Fibroblast of lung (primary cell): ENCODE measurements at places on chromosomes 1 and 21. TPM values are rescaled to one million over a fixed set of nuclear protein-coding genes. Genes with fewer than 3 reads are reported as not detected.

GRCh38 chr1:207025146-207025880, 7.2 kb downstream of the C1orf116 start:
- peak; percentile 13 for DNase-seq
- H3K36me3 ChIP-seq, result no peaks in the 10 kb centered on the region
- no peaks in the 10 kb centered on the region for H3K27me3 ChIP-seq

GRCh38 chr1:233859446-233859845, 45.0 kb upstream of the SLC35F3 start:
- H3K27me3 ChIP-seq, result no peaks in the 10 kb centered on the region
- H3K27ac ChIP-seq, result no peak overlapping the region
- no peak for DNase-seq
- no peaks in the 10 kb centered on the region for H3K36me3 ChIP-seq
- no peaks in the 10 kb centered on the region for H3K4me1 ChIP-seq

GRCh38 chr1:93909146-93910050, at the start of gene GCLM:
Gene GCLM, minus strand, starts transcription at chr1:93909430. Its CDS starts 267 bp downstream, at chr1:93909163.
- H3K4me3 ChIP-seq, result peak within 1 kb of the TSS; percentile 83
- H3K27me3 ChIP-seq, result no peaks in the 10 kb centered on the region
- H3K4me1 ChIP-seq, result peaks cover 3% of the 10 kb centered on the region
- DNase-seq, result peak; percentile 93
- peak within 1 kb of the TSS; percentile 46 for H3K27ac ChIP-seq

- no peak overlapping the region for H3K4me3 ChIP-seq
- H3K36me3 ChIP-seq, result no peaks in the 10 kb centered on the region
- no peaks in the 10 kb centered on the region for H3K4me1 ChIP-seq
- DNase-seq, result no peak
- H3K27ac ChIP-seq, result no peak overlapping the region
These were observed 20.7 kb downstream of the FNBP1L start for GRCh38 chr1:93468662-93469061.

- no peaks in the 10 kb centered on the region for H3K36me3 ChIP-seq
- H3K27ac ChIP-seq, result no peak overlapping the region
- H3K4me3 ChIP-seq, result no peak overlapping the region
- H3K4me1 ChIP-seq, result peaks cover 5% of the 10 kb centered on the region
These were observed 115.3 kb downstream of the RUNX1 start for GRCh38 chr21:34933609-34934335.

Gene F13B
- total RNA-seq, result not detected in 2 replicates

GRCh38 chr1:95094923-95095322, 22.2 kb upstream of the ALG14 start:
- H3K36me3 ChIP-seq, result no peaks in the 10 kb centered on the region
- no peak overlapping the region for H3K27ac ChIP-seq
- no peaks in the 10 kb centered on the region for H3K27me3 ChIP-seq
- no peak for DNase-seq

Gene ICOSLG
- total RNA-seq, result under 0.01 TPM in 2 replicates

DNA sequence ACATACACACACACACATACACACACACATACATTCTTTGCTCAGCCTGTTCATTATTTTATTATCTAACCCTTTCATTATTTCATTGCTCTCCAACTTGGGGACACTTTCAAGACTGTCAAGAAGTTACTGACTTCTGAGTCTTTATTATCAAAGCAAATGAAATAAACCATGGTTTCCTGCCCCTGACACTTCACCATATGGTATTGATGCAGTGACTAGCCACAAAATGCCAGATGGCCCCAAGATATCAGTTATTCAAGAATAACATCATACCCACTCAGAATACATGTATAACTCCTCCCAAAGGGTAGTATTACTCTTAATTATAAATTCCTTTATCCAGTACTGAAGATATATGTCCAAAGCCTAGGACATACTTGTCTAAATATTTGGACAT, 197.3 kb downstream of the MRPL39 start:
- H3K27me3 ChIP-seq, result no peaks in the 10 kb centered on the region
- no peaks in the 10 kb centered on the region for H3K4me1 ChIP-seq
- H3K4me3 ChIP-seq, result no peak overlapping the region
- no peak overlapping the region for H3K27ac ChIP-seq
- no peaks in the 10 kb centered on the region for H3K36me3 ChIP-seq
- no peak for DNase-seq

GRCh38 chr1:46490656-46491442, 1.2 kb downstream of the DMBX1 start:
- H3K4me3 ChIP-seq, result no peak overlapping the region
- H3K27me3 ChIP-seq, result peaks cover 70% of the 10 kb centered on the region
- no peak overlapping the region for H3K27ac ChIP-seq
- H3K36me3 ChIP-seq, result no peaks in the 10 kb centered on the region
- DNase-seq, result peak; percentile 19
- H3K4me1 ChIP-seq, result no peaks in the 10 kb centered on the region

DNA sequence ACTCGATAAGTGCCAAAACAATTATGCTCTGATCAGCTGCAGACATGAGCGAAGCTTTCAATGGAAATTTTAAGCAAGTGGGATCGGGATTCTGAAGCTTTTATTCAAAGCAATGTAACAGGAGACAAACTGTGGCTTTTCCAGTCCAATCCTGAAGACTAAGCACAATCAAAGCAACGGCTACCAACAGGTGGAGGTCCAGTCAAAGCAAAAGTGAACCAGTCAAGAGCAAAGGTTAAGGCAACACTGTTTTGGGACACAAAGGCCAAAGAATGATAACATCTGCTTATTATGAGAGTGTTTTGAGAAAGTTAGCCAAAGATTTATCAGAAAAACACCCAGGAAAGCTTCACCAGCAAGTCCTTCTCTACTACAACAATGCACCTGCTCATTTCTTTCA, 170.1 kb downstream of the SEC16B start:
- peaks cover 4% of the 10 kb centered on the region for H3K27me3 ChIP-seq
- H3K36me3 ChIP-seq, result no peaks in the 10 kb centered on the region
- no peak for DNase-seq
- H3K27ac ChIP-seq, result no peak overlapping the region
- no peak overlapping the region for H3K4me3 ChIP-seq

GRCh38 chr1:115862403-115862802, 21.5 kb upstream of the NHLH2 start:
- DNase-seq, result no peak
- no peak overlapping the region for H3K4me3 ChIP-seq
- no peaks in the 10 kb centered on the region for H3K36me3 ChIP-seq
- no peaks in the 10 kb centered on the region for H3K4me1 ChIP-seq
- peaks cover 2% of the 10 kb centered on the region for H3K27me3 ChIP-seq

DNA sequence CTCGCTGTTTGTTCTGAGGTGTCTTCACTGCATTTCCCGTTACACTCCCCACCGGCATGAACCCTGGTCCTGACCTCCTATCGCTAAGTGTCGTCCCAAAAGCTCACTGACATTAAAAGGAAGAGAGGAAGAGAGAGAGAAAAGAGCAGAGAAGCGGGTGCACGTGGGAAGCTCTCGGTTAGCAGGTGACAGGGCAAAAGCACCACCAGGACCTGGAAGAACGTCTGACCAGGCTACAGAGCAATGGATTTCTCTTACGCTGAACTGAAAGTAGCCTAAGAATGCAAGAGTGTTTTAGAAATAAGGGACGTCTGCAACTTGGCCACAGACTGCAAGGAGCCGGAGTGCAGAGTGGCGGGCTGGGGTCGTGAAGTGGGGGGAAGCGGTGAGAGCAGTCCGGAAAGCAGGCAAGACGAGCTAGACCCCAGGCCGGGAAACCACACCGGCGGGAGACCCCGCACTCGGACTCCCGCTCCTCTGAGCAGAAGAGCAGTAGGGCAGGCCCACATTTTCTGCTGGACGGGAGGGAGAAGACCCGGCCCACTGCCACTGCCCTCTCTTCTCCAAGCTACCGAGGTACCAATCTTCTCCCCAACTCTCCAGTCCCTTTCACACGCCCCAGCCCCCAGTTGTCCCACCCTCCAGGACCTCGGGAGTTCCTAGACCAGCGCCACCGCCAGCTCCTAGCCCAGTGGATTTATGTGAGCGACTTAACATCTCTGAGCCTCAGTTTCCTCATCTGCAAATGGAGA, 8.3 kb upstream of the MPZL1 start:
- no peaks in the 10 kb centered on the region for H3K4me1 ChIP-seq
- no peaks in the 10 kb centered on the region for H3K27me3 ChIP-seq
- peak; percentile 37 for DNase-seq
- H3K36me3 ChIP-seq, result no peaks in the 10 kb centered on the region

Gene RALGPS2
- 59.6 and 69.7 TPM in 2 replicates for total RNA-seq

DNA sequence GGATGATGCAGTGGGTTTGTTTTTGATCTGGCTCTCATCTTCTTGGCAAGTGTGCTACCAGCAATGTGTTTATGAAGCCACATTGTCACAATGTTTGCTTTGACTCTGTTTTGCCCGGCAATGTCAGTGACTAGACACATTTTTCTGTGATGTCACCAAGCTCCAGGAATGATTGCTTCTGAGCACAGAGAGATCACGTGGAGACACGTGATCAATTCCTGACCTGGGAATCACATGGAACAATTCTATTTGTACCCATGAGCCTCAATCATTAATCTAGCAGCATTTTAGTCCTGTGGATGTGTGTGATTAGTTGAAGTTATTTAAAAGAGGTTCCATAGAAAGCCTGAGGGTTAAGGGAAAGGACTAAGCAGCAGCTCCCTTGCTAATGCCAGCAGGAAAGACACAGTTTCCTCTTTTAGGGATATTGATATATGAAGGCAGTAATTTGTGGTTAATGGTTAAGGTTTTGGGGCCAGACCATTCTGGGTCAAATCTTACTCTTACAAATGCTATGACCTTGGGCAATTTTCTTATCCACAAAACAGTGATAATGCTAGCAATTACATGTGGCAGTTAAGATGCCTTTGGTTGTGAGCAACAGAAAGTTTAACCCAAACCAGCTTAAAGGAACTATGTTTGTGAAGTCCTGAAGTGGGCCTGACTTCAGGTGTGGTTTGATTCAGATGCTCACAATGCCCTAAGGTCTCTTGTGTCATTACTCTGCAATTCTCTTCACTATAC, 59.0 kb downstream of the FASLG start:
- H3K27me3 ChIP-seq, result no peaks in the 10 kb centered on the region
- H3K36me3 ChIP-seq, result no peaks in the 10 kb centered on the region
- DNase-seq, result peak; percentile 49
- peaks cover 2% of the 10 kb centered on the region for H3K4me1 ChIP-seq

DNA sequence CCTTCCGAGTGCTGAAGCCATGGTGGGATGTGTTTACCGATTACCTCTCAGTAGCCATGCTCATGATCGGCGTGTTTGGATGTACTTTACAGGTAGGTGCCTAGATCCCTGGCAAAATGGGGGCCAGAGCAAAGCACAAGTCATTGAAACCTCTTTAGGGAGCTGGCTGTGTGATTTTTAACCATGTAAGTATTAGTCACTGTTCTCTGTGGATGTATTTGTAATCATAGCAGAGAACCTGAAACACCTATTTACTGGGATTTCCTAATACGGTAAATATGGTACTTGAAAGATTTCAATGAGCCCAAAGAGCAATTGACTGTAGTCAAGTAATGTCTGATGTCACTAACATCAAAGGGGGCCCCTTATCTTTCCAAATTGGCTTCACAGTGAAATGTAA, 53.6 kb downstream of the LRRC8C start:
- no peak overlapping the region for H3K4me3 ChIP-seq
- no peaks in the 10 kb centered on the region for H3K4me1 ChIP-seq
- H3K27me3 ChIP-seq, result no peaks in the 10 kb centered on the region
- H3K36me3 ChIP-seq, result no peaks in the 10 kb centered on the region

Gene MYBPH
- total RNA-seq, result 0.17 and 0.26 TPM in 2 replicates

DNA sequence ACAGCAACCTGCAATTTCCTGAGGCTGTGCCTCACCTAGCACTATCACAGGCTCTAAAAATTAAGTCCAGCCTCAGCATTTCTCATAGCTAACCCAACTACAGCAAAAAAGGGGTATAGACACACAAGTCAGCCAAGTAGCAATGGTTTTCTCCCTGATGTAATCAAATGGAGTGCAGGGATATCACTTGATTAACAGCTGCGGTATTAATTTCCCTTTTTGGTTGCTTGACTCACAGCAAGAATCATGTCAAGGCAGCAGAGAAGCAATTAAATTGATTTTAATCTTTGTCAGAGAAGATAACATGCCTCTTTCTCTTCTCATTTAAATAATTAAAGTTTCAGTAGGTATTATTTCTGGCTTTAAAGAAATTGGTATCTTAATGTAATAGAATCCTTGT, 278.9 kb downstream of the RWDD3 start:
- no peaks in the 10 kb centered on the region for H3K27me3 ChIP-seq
- DNase-seq, result no peak
- H3K36me3 ChIP-seq, result no peaks in the 10 kb centered on the region
- no peak overlapping the region for H3K27ac ChIP-seq
- no peaks in the 10 kb centered on the region for H3K4me1 ChIP-seq
- no peak overlapping the region for H3K4me3 ChIP-seq

DNA sequence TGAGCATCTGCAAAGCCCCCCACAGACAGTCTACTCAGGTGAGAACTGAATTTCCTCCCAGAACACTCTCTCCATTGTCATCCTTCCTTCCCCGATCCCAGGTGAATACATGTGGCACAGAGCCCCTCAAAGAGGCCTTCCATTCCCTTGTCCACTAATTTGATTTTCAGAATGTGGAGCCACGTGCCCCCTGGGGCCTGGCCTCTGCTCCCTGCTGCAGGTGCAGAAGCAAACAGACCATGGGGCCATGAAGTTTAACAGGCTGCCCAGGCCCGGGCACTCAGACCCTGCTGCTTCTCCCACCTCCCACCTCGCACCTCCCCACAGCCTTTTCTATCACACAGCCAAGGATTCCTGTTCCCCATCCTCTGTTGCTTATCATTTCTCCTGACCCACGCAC, 243.8 kb upstream of the RAB4A start:
- DNase-seq, result no peak
- no peak overlapping the region for H3K27ac ChIP-seq
- no peak overlapping the region for H3K4me3 ChIP-seq
- H3K27me3 ChIP-seq, result no peaks in the 10 kb centered on the region

DNA sequence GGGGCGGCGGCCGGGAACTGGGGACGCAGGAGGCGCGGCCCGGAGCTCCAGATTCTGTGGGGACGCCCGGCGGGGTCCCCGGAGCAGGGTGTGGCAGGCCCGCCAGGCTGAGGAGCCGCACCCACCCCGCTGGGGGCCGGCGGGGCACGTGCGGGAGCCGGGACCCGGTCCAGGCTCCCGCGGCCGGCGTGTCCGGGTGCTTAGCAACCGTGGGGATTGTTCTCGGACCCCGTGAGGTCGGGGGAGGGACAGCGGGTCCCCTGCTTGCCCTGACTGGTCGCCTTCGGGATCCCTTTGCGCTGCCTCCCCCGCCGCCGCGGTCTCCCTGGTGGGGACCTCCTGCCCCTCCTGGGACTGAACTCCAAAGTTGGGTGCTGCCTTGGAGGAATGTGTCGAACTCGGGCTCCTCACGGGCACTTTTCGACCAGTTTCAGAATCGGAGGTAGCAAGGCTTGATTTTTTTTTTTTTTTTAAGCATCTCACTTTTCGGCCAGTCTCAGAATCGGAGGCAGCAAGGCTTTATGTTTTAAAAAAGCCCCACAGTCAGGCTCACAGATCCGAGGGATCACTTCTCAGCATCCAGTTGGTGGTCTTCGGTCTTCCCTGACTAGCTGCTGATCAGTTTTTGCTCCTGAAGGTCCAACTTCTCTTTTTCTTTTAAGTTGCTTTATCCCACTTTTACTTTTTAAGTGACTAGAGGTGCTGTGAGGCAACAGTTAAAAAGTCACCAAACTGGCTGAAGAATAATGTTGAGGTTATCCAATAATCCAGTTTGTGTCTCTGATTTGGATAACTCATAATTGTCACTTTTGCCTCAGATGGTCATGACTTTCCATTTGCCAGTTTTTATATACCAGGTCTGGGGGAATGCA, 648 bp downstream of the FAM76A start:
- peaks cover 7% of the 10 kb centered on the region for H3K4me1 ChIP-seq
- DNase-seq, result peak; percentile 23
- no peaks in the 10 kb centered on the region for H3K27me3 ChIP-seq
- H3K36me3 ChIP-seq, result no peaks in the 10 kb centered on the region
- H3K4me3 ChIP-seq, result peak overlapping the region; percentile 87

Gene INAVA
- total RNA-seq, result not detected in 2 replicates

Gene SF3B4
- 8.0 and 9.9 TPM in 2 replicates for total RNA-seq

Gene KISS1
- 0.17 TPM in 1 of 2 replicates, not detected in the other for total RNA-seq
